ENCODE measurements at places on chromosomes 7 and 10. TPM values are rescaled to one million over a fixed set of nuclear protein-coding genes. Genes with fewer than 3 reads are reported as not detected.

ZNF425 gene
- total RNA-seq: 0.39 TPM

LRRTM3 gene
- total RNA-seq: not detected

LEP gene
- not detected for total RNA-seq

RBM48 gene
- 21.0 TPM for total RNA-seq

BHLHA15 gene
- total RNA-seq: 1.8 TPM

HTR7 gene
- 0.62 TPM for total RNA-seq

COBL gene
- not detected for total RNA-seq

CREB5 gene
- total RNA-seq: 0.62 TPM

EFCAB10 gene
- total RNA-seq: not detected

TRIM50 gene
- total RNA-seq: not detected
